ENCODE measurements at places on chromosomes 5 and 9. TPM values are rescaled to one million over a fixed set of nuclear protein-coding genes. Genes with fewer than 3 reads are reported as not detected.

DNA sequence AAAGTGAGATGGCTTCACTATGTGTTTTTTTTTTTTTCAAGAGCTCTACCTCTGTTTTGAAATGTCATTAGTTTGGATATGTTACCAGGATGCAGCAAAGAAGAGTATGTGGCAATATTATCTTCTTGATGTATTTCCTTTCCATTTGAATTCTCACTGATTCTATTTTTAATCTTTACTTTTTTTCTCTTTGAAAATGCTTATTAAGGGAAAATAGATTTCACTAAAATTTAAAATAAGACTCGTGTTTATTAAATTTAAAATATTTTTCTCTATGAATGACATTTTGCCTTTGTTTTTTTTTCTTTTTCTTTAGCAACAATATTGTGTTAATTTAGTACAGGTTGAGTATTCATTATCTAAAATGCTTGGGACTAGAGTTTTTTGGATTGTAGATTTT is 29.2 kb downstream of the TENT2 start:
- H3K4me1 ChIP-seq: no peaks in the 10 kb centered on the region
- DNase-seq: peak; percentile 6
- H3K27ac ChIP-seq: no peak overlapping the region
- no peaks in the 10 kb centered on the region for H3K27me3 ChIP-seq
- H3K36me3 ChIP-seq: peaks cover 29% of the 10 kb centered on the region

The ADRB2 gene
- 12.9 TPM for polyA plus RNA-seq

DNA sequence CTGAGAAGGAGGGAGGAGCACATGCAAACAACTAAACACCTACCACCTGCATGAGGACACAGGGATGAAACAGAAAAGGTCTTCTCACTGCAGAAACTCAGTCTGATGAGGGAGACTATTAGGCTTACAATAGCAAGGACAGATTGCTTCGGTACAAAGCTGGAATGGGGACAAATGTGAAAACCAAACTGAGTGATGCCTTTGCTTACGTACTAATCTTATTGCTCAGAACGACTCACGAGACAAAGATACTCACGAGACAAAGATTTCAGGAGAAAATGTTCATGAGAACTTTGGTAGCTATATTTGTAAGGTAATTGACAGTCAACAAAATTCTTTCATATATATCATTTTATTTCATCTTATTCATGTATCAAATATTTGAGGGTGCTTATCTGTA is 71.9 kb upstream of the TAF1L start:
- DNase-seq: no peak
- H3K36me3 ChIP-seq: no peaks in the 10 kb centered on the region
- H3K27ac ChIP-seq: no peak overlapping the region
- no peaks in the 10 kb centered on the region for H3K27me3 ChIP-seq
- no peak overlapping the region for H3K4me3 ChIP-seq

The IFNA7 gene
- polyA plus RNA-seq: not detected

- no peak overlapping the region for H3K27ac ChIP-seq
- no peak overlapping the region for H3K4me3 ChIP-seq
- no peaks in the 10 kb centered on the region for H3K27me3 ChIP-seq
These were observed 4.6 kb upstream of the UGCG start for GRCh38 chr9:111891910-111892499.

The ASPN gene
- 0.24 TPM for polyA plus RNA-seq

DNA sequence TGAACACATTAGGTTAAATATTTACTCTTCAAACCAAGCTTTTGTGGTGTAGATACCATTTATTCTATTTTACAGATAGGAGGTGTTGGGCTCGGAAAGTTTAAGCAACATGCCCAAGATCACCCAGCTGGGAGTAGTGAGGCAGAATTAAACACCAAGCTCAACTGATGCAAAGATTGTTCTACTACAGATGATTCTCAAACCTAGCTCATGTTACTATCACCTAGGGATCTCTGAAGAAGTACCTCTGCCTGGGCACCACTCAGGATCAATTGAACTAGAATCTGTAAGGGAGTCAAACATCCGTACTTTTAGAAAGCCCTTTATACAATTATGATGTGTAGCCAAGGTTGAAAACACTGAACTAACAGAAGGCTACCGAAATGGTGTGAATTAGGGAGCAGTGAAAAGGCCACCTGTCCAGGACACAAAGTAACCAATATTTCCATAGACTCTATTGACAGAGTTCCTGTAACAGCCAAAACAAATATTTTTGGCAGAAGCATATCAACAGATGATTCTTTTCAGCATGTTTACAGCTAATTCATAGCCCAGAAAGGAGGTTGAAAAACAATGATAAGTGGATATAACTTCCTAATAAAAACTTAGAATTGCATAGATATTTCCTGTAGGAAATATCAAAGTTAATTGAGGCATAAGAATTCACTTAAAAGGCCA is 158.5 kb upstream of the PTGER4 start:
- no peaks in the 10 kb centered on the region for H3K4me1 ChIP-seq
- peaks cover 7% of the 10 kb centered on the region for H3K27me3 ChIP-seq
- DNase-seq: no peak
- H3K27ac ChIP-seq: no peak overlapping the region
- H3K4me3 ChIP-seq: no peak overlapping the region

DNA sequence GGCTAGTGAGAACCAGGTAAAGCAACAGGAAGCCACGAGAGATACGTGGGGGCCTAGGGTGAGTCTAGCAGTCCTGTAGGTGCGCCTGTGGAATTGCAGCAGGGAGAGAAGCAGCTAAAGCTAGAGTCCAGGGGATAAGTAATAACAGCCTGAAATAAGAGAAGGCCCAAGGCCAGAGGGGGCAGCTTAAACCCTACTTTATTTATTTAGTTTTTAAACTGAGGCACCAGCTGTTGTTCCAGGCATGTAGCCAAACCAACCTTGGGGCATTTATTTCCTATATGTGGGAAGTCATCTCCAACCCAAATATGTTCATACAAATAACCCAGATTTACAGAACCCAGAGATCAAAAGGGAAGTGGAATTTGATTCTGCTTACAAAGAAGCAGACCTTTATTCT is 93.5 kb downstream of the GLDC start:
- H3K36me3 ChIP-seq: no peaks in the 10 kb centered on the region
- no peaks in the 10 kb centered on the region for H3K4me1 ChIP-seq
- H3K27ac ChIP-seq: no peak overlapping the region
- no peaks in the 10 kb centered on the region for H3K27me3 ChIP-seq
- DNase-seq: peak; percentile 60

DNA sequence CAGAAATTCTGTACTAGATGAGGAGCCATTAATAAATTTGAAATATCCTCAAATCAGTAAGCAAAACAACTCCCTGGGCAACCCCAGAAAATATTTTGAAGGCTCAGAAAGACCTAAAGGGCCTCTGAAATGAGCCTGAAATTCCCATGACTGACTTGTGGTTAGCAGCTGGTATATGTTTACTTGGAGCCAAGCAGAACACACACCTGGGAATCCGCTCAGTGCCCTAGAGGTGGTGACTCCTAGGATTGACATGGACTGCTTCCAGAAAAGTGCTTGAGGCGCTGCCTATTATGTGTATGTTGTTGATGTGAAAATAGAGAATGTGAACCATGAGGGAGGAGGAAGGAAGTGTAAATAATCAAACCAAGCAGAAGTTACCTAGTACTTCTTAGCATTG is 14.7 kb downstream of the RFK start:
- no peak for DNase-seq
- no peak overlapping the region for H3K4me3 ChIP-seq
- peaks cover 11% of the 10 kb centered on the region for H3K4me1 ChIP-seq
- no peak overlapping the region for H3K27ac ChIP-seq

The MYMK gene
- not detected for polyA plus RNA-seq

GRCh38 chr9:28779243-28779642 is 1206.0 kb upstream of the C9orf72 start:
- DNase-seq: no peak
- H3K36me3 ChIP-seq: no peaks in the 10 kb centered on the region
- H3K27me3 ChIP-seq: peaks cover 68% of the 10 kb centered on the region
- peaks cover 4% of the 10 kb centered on the region for H3K4me1 ChIP-seq

GRCh38 chr5:141001446-141001843 is 35.2 kb downstream of the PCDHAC2 start:
- peak; percentile 11 for DNase-seq
- peaks cover 31% of the 10 kb centered on the region for H3K4me1 ChIP-seq
- no peaks in the 10 kb centered on the region for H3K27me3 ChIP-seq

DNA sequence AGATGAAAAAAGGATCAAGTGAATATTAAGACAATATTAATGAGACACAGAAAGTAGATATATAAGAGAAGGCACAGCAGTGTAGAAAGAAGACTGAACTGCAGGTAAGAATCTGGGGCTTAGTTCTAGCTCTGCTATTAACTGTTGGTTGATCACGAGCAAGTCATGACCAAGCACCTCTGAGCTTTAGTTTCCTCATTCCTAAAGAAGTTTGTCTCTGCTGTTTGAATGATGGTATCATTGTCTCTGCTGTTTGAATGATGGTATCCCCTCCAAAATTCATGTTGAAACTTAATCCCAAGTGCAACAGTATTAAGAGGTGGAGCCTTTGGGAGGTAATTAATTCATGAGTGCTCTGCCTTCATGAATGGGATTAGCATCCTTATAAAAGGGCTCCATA is 2.5 kb upstream of the NME5 start:
- peaks cover 12% of the 10 kb centered on the region for H3K4me1 ChIP-seq
- H3K36me3 ChIP-seq: no peaks in the 10 kb centered on the region
- H3K27me3 ChIP-seq: no peaks in the 10 kb centered on the region
- no peak for DNase-seq
